ENCODE measurements at places on chromosomes 2 and 18.

DNA sequence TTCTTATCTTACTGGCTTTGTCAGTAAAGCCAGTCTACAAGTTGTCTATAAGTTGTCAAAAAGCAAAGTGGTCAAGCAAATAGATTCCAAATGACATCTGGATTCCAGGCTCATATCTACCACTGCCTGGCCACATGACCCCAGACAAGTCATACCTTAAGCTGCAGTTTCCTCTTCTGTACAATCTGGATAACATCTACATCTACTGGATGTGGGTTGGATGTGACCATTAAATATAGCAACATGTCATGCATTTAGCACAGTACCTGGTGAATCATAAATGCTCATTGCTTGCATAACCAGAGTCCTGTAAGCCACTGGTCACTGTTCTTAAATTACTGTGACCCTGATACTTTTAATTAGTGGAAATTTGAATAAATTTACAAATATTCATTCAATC, 16.8 kb downstream of the COBLL1 start:
- DNase-seq = no peak

- DNase-seq = no peak
These were observed 17.1 kb upstream of the NFE2L2 start for GRCh38 chr2:177281400-177282180.

GRCh38 chr2:96324721-96325040, 436 bp upstream of the ITPRIPL1 start:
- DNase-seq = no peak

DNA sequence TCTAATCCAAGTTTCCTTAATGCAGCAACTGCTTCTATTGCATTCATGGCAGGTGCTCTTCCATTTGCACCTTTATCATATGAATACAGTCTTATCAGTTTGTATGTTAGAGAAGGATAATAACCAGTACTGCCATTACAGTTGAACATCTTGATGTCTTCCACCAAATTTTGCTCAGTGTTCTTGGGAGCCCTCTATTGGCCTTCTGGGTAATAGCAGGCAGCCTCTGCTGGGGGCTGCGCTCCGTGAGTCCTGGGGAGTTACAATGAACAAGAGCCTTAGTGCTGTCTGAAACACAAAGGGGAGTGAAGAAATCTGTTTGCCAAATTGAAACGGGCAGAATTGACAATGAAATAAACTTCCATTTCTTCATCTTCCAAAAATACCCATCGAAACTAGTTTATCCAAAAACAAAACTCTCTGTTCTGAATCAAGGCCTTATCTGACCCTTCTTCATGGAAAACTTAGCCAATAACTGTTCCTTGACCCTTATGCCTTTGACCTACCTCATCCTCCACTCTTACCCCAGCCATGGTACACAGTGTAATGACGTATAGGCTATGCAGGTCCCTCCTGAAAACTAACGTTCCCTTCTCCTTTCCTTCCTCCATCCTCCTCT, 79.9 kb downstream of the ALK start:
- DNase-seq = no peak

- DNase-seq = no peak
These were observed 159.2 kb downstream of the DTNB start for GRCh38 chr2:25514043-25514637.

- no peak for DNase-seq
These were observed 50.2 kb downstream of the CENPO start for GRCh38 chr2:24843330-24843860.

GRCh38 chr2:3449086-3449485, 69.6 kb downstream of the TRAPPC12 start:
- DNase-seq = no peak

- DNase-seq = peak; percentile 41
These were observed 125.9 kb downstream of the TTC32 start for GRCh38 chr2:19775838-19776237.

DNA sequence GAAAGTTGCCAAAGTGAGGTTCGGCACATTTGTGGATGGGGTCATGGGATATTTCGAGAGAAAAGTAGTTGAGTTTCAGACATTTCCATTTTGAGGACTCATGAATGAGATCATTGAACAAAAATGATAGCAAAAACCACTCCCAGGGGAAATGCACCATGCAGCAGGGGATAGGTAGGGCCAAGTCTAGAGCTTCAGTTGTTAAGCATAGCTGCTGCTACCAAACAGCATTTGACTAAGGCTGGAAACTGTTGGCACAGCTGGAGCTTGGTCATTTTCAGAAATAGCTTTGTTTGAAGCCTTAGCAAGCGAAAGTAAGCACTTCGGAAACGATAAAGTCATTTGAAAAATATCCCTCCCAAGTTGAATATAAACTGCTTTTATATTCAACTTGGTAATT, 431.8 kb downstream of the SOCS6 start:
- no peak for DNase-seq

- DNase-seq = no peak
These were observed 926 bp upstream of the YPEL5 start for GRCh38 chr2:30145826-30146336.

- no peak for DNase-seq
These were observed 27.8 kb downstream of the ARHGAP15 start for GRCh38 chr2:143157001-143157400.
